Sigmoid colon (tissue), 7 donors: ENCODE measurements at places on chromosomes 3 and 15. TPM values are rescaled to one million over a fixed set of nuclear protein-coding genes. Genes with fewer than 3 reads are reported as not detected.

- no peak for DNase-seq
Observed at GRCh38 chr3:50241163-50241562, 5.2 kb downstream of the GNAI2 start.

DNA sequence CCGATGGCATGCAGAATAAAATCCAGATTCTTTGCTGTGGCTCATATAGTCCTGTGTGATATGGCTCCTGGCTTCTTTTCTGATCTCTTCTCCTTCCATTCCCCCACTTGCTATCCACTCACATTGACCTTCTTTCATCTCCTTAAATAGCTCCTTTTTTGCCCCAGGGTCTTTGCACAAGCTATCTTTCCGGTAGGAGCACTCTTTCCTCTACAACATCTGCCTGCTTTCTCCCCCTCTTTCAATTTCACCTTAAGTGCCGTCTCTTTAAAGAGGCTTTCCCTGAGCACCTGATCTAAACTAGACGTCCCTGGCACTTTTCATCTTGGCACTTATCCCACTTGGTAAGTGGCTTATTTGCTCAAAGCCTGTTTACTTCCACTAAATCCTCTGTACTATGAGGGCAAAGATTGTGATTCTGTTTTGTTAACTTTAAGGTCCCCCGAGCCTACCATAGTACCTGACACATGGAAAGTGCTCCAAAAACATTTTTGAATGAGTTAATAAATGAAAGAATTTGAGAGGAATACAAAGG lies 323.3 kb upstream of the TLE3 start:
- DNase-seq, result no peak

DNA sequence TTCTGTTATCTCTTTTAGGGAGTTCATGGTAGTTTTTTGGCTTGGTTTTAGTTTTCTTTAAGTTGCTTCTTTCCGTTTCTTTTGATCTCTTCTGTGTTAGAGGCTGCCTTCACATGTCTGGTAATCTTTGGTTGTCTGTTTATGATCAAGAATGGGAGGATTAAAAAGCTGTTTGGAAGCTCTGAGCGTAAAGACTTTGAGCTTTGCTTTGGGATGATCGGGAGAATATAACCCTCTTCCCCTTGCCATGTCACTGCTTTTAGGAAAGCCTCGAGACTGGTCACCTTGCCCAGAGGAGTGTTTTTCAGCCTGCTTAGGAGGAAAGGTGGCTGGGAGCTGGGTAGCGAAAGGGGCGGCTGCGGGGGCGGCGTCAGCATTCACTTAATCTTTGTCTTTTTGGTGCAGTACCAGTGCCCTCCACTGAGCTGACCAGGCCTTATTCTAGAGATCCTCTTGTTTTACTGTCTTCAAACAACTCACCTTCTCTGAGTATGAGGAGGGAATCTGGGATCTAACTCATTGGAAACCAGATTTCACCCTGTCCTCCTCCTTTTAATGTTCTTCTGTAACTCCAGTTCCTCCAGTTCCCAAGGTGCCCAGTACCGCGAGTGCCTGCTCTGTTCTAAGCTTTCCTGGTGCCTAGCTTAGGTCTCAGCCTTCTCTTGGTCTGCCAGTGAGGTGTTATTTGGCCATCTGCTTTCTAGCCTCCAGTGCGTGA lies 15.5 kb downstream of the TATDN2 start:
- peak; percentile 57 for DNase-seq

DNA sequence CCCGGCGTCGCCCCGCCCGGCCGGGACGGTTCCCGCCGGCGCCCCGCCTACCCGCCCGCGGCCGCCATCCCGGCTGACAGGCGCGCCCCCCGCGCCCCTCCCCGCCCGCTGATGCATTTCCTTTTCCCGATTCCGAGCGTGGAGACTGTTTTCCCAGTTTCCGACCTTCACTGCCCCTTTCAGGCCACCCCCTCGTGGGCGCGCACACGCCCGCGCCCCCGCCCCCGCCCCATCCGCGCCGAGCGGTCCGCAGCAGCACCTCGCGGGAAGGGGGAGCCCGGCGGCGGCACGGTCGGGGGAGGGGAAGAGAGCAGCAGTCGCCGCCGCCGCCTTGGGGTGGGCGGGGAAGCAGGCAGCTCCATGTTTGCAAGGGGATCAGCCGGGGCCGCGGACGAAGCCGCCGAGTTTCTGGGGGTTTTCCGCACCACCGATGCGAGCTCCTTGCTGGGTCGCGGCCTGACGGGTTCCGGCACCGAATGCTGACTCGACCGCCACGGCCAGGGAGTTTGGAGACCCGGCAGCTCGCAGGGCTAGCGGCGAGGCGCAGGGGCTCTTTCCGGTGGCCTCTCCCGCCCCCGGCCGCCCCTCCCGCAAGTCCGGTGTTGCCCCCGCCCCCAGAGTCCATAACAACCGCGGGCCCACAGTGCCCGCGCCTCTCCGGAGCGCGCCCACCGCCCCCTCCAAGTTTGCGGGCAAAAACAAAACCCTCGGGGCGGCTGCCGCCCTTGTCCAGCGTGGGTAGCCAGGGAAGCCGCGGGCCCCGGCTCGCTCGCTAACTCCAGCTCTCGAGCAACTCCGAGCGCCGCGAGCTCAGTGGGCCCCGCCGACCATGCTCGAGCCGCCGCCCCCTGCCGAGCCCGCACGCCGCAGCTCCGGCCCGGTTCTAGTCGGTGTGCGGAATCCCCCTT lies 3.2 kb upstream of the SIN3A start:
- peak; percentile 89 for DNase-seq

The PGBD4 gene
- 0.54 TPM for total RNA-seq

The GABRG3 gene
- total RNA-seq, result not detected

DNA sequence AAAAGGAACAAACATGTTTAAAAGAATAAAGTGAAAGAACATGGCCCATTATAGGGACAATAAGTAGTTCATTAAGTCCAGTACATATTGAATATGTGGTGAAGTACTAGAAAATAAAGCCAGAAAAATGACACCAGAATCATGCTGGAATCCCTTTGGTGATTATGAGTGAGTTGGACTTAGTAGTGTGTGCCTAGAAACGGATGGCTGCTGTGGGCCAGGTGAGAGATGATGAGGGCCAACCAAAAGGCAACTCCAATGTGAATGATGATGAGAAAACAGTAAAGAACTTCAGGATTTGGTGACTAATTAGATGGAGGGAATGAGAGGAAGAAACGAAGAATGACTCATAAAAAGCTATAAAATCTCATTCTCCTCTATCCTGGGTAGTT lies 3.3 kb downstream of the CRYGS start:
- DNase-seq, result no peak

GRCh38 chr15:25718169-25718536 lies 145.0 kb downstream of the ATP10A start:
- DNase-seq, result peak; percentile 55

- DNase-seq, result no peak
Observed at GRCh38 chr3:172675441-172676193, 35.2 kb downstream of the NCEH1 start.

GRCh38 chr3:51024765-51025632 lies 350.3 kb downstream of the DOCK3 start:
- DNase-seq, result no peak

The GPR62 gene
- 1.1 TPM for total RNA-seq

The GP5 gene
- not detected for total RNA-seq

DNA sequence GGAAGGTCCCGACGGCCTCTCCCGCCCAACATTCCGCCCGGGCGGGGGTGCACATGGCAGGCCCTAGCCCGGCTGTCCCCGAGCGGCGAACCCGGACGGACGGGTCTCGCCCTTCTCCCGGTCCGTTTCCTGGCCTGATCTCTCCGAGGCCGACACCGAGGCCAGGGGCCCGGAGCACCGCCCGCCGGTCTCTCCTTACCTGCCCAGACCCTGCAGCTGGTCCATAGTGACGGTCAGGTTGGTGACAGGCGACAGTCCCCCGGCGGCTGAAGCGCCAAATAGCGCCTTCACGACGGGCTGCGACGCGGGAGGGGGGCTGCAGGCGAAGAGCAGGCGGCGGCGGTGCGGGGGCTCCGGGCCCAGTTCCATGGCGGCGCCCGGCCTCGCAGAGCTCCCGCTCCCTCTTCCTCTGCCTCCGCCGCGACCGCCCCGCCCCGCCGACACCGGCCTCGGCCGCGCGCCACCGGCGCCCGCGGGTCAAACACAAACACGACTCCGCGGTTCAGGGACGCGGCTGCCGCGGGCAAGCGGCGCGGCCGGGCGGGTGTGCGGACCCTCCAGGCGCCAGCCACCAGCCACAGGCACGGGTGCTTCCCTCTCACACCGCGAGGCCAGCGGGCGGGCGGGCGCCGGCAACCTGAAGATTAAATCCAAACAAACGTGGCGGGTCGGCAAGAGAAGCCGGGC lies 495 bp downstream of the CDC25A start:
- DNase-seq, result no peak

The REC114 gene
- not detected for total RNA-seq

DNA sequence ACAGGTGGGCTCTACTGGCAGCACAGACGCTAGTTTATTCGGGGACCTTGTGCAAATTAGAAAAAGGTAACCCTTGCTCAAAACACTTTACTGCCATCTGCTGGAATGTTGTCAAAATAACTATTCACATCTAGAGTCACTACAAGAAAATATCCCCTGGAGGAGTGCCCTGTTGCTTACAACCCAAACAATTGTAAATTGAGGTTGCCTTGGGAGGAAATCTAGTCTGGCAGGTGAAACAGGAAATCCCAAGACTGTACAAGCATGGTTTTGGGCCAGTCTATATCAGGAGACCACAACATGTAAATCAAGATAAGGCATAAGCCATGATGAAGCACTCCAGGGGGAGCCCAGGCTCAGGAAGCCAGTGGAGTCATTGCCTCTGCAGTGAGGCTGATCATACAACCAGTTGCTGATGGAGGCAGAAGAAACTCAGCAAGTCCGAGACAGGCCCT lies 136.8 kb upstream of the ACP3 start:
- no peak for DNase-seq

GRCh38 chr3:112637700-112638099 lies 3.2 kb downstream of the CCDC80 start:
- peak; percentile 85 for DNase-seq

GRCh38 chr3:58329922-58330413 lies 2.7 kb upstream of the PXK start:
- no peak for DNase-seq

DNA sequence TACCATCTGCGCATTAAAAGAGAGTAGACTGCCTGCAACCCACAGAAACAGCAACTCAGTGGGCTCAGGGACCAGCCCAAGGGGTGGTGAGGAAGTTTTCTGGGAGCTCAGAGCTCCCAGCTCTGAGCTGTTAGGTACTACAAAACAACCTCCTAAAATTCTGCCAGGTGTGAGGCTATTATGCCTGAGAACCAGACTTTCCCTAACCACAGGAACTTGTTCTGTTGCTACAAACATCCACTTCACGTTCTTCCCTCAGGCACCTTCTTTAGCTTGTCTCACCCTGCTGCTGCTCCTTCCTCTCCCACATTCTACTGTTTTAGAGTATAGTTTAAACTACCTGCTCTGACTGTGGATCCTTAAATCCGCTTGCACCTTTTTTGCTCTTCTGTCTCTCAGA lies 399.4 kb downstream of the ROBO1 start:
- DNase-seq, result no peak

DNA sequence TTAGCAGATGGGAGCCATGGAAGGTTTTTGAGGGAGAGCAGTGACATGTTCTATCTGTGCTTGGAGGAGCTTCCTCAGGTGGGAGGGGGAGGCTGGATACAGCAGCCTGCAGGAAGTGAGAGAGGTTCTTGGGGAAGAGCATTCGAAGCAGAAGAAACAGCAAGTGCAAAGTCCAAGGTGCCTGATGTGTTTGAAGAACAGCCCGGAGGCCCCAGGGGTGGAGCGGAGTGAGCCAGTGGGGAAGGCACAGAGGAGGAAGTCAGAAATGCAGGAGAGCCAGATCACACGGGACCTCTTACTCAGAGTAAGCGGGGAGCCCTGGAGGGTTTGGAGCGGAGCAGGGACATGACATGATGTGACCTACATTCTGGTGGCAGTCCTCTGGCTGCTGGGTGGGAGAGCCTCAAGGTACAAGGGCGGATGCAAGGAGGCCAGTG lies 10.8 kb downstream of the ITGA11 start:
- no peak for DNase-seq

GRCh38 chr3:118977118-118977517 lies 57.5 kb downstream of the IGSF11 start:
- DNase-seq, result no peak

GRCh38 chr3:172239218-172239790 lies 199.9 kb downstream of the FNDC3B start:
- no peak for DNase-seq

DNA sequence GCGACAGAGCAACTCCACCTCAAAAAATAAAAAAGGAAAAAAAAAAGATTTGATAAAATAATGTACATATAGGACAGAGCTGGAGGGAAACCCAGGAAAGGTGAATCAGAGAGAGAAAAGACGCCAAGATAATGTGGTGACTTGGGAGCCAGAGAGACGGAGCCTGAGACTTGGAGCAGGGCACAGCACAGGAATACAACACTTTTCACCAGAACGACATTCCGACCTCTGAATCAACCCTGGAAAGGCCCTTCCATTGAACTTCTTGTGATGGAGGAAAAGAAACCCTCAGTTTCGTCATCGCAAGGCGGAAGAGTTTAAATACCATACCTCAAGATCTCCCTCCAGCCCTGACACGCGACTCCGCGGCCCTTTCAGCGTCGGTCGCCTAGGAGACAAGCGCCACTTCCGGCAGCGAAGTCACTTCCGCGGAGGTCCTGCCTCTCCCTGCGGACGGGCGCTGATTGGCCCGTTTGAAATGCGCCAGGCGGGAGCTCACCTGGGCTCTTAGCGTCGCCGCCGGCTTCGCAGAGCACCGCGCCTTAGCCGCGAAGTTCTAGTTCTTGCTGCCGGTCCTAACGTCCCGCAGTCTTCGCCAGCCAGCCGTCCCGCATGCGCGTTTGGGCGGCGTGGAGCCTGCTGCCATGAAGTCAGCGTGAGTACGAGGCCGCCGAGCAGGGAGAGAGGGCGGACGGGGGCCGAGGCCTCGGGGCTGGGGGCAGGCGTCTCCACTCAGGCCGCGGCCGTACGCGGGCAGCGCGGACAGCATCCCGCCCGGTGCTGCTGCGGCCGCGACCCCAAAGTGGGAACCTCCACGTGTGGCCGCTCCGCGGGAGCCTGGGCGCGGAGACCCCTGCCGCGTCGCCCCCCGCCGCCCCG lies at the start of gene KIF23:
Gene KIF23, plus strand, starts transcription at position 528 of the 879 bp plus-strand sequence. Its CDS starts 117 bp downstream, at position 645.
- DNase-seq, result peak; percentile 93

- DNase-seq, result no peak
Observed at GRCh38 chr3:102802819-102803420, 368.1 kb downstream of the ZPLD1 start.

The PYGO1 gene
- total RNA-seq, result 14.5 TPM

The TNFSF10 gene
- 35.7 TPM for total RNA-seq

DNA sequence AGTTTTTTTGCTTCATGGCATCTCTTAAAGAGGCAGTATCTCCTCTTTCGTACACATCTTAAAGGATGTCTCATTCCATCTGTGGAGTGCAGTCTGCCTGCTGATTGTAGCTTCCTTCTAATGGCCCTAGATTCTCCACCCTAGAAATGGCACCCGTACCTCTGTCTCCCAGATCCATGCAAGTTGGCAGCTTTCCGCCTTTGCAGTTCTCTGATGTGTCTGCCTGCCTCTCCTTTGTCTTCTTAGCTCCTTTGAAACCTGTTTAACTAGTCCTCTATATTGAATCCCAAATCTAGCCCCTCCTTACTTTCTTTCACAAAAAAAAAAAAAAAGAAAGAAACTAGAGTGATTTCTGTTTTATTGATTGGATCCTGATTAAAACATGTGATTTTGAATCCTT lies 1025.0 kb downstream of the ZPLD1 start:
- no peak for DNase-seq

The HRG gene
- not detected for total RNA-seq

- DNase-seq, result no peak
Observed at GRCh38 chr15:70322051-70322668, 224.4 kb upstream of the TLE3 start.

The ATP13A4 gene
- 2.9 TPM for total RNA-seq

The FOXL2 gene
- not detected for total RNA-seq
